ENCODE measurements at places on chromosomes 3 and 15.

DNA sequence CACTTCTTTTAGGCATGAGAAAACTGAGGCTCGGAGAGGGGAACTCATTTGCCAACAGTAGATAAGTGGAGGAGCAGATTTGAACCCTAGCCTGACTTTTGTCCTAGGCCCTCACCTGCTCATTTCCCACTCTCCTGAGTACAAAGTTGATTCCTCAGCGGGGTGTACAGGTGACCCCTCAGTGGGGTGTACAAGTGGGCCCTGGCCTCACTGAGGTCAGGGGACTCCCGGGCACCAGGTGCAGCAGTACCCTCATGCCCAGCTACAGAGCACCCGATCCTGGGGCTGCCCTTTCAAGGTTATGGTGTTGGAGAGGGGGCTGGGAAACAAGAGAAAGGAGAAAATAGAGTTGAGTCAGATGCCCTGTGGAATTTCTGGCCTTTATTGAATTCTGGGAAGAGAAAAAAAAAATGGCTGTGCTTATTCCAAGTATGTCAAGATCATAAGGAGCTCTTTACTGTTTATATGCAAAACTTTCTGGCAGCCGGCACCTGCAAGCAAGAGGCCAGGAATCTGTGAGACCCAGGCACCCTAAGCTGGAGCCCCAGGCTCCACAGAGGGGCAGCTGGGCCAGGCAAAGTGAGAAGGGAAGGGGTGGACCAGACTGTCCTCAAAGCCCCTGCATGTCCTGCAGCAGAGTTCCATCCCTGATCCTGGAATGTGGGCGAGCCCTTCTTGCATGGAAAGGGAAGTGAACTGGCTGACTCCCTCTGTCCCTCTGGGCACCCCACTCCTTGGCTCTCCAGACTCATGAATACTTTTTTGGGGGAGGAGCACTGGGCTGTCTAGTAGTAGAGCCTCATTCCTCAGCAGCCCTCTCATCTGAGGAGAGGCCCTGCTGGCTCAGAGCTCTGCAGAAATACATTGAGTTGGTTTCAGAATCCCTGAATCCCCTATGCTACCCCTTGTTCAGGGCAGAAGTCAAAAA is 43.1 kb downstream of the AMOTL2 start:
- DNase-seq, result peak; percentile 48

DNA sequence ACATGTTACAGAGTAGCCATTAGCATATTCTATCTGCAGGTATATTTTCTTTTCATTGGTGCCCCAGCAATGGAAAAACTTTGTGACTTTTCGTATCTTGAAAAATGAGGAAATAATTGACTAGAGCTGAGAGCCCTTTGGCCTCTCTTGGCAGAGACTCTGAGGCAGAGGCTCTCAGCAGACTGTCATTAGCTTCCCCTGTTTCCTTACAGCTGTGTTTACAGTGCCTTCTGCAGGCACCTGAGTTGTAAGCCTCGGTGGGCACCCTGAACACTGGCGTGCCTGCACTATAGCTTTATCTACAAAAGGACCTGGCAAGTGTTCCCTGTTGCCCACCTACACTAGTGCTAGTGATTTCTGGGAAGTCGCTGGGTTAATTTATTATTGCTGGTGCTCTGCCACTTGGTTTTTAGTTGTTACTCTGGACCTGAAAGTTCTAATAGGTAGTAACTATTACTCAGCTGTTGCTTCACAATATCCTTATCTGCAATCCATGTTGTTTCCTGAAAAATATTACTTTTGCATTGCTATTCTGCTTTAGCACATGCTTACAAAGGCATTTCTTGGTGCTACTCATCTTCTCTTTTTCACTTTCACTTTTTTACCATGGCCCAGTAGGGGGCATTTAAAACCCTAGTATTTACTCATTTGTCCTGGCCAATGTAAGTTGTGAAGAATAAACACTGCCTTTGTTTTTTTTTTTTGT is 7.8 kb upstream of the GPR171 start:
- DNase-seq, result peak; percentile 33

DNA sequence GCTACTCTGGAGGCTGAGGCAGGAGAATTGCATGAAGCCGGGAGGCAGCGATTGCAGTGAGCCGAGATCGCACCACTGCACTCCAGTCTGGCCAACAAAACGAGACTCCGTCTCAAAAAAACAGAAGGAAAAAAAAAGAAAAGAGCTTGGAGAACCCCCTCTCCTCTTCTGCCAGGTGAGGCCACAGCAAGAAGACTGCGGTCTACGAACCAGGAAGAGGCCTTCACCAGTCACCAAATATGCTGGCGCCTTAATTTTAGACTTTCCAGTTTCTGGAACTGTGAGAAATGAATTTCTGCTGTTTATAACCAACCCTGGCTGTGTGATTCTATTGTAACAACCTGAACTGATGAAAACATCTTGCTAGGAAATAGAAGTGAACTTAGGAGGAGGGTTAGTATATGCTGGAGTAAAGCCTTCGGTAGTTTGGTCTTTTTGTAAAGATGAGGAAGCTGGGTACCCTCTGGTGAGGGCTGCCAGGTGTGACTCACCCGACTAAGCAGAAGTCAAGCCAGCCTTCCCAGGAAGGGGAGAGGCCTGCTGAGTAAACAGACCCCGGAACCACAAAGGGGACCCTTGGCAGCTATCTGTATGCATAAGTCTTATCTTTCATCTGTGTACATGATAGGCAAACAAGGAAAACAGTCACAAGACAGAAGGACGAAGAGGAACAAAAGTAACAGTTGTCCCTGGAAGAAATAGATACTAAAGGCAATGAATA is 78.7 kb downstream of the KLF13 start:
- DNase-seq, result peak; percentile 37

GRCh38 chr3:132695422-132695821 is 26.8 kb downstream of the NPHP3 start:
- no peak for DNase-seq

- DNase-seq, result peak; percentile 97
Observed at GRCh38 chr15:55917881-55918296, 75.5 kb downstream of the NEDD4 start.

GRCh38 chr3:50205413-50206276 is 574 bp downstream of the SLC38A3 start:
- DNase-seq, result no peak

GRCh38 chr3:129317848-129318247 is 39.2 kb downstream of the HMCES start:
- DNase-seq, result no peak

DNA sequence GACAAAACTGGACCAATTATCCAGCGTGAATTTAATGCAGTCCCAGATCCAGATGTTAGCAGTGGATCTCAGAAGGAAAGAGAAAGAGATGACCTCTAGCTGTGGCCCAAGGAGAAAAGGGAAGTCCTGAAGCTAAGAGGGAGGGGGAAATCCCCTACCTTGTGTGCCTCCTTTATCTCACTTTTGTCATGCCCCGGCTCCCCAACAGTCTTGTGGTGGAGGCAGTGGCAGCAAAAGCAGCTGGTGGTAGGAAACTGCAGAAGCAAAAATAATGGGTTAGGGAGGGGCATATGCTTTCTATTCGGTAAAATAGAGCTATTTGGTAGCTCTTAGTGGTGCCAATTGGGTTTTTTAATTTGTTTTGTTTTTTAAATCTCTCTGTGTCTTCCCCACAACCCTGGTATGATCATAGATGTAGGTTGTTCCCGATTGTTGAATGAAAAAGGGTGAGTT is 56.5 kb downstream of the MCTP2 start:
- DNase-seq, result no peak

DNA sequence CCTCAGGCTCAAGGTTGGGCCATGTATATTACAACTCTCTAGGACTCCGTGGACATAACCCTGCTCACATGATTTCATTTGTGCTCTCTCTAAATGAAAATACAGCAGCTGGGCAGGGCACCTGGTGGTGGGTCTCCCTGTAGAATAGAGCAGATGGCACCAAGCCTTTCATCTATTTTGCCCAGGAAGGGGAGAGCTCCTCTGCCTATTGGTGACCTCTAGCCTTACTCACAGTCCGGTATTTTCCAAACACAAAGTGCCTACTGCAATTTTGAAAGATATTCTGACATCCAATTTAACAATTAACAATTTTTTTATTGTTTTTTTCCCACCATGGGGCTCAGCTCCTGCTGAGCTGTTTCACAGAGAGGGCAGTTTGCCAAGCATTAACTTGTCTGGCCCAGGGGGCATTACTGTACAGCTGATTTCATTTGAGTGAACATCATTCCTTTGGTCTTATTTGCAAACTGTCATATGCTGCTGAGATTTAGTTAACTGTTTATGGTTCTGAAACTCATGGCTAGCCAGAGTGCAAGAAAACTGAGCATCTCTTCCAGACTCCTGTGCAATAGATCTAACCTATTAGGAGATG is 474.0 kb downstream of the EPHB1 start:
- no peak for DNase-seq

GRCh38 chr3:133468251-133468721 is 68.4 kb downstream of the BFSP2 start:
- DNase-seq, result no peak

DNA sequence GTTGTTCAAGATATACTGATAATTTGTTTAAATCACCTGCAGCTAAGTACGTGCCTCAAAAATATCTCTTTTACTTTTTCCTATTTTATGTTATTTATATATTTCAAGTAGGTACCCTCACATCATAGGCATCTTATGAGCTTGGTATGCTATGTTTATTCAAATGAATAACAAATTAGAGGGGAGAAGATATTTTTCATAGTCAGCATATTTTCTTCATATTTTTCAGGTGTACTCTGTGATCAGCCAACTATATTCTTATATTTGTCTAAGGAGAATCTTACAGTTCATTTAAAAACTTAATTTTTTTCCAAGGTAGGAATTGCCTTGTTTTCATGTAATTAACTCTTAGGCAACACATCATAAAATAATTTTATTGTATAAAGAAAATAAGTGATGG is 421.1 kb upstream of the GRM7 start:
- DNase-seq, result no peak

DNA sequence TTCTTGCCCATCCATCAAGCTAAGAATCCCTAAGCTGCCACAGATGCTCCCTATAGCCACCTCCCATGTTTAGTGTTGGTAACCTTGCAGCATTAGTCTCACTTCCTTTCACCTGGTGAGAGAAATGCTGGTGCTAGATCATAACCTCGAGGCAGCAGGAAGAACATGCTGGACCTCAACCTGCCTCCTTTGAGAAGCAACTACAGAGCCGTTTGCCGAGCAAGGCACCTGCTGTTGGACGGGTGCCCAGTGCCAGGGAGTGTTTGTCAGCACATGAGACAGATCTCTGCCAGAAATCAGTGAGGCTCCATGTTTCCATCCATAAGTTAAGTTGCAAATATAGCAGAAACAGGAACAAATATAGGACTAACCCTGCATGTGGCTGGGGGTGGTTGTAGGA is 955.7 kb downstream of the TUSC7 start:
- DNase-seq, result no peak

GRCh38 chr3:183132409-183132808 is 30.1 kb downstream of the LAMP3 start:
- no peak for DNase-seq

GRCh38 chr3:136621628-136622027 is 130.6 kb downstream of the STAG1 start:
- DNase-seq, result peak; percentile 49

DNA sequence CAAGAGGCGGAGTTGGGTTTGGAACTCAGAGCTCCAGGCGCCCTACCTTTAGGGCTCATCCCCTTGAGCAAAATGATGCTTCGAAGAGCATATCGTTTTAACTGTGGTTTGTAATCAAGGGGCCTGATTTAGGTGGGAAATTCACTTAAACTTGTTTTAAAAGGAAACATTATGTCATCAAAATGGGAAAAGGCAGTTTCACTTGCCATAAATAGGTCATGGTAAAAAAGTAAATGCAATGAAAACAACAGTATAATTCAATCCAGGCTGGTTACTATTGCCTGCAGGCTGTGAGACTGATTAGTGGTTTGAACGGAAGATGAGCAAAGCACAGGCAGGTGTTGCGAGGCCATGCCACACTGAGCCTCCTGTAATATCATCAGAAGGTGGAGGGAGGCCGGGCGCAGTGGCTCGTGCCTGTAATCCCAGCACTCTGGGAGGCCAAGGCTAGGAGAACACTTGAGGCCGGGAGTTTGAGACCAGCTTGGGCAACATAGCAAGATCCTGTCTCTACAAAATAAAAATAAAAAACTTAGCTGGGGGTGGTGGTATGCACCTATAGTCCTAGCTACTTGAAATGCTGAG is 2.1 kb downstream of the HDAC11 start:
- DNase-seq, result no peak

DNA sequence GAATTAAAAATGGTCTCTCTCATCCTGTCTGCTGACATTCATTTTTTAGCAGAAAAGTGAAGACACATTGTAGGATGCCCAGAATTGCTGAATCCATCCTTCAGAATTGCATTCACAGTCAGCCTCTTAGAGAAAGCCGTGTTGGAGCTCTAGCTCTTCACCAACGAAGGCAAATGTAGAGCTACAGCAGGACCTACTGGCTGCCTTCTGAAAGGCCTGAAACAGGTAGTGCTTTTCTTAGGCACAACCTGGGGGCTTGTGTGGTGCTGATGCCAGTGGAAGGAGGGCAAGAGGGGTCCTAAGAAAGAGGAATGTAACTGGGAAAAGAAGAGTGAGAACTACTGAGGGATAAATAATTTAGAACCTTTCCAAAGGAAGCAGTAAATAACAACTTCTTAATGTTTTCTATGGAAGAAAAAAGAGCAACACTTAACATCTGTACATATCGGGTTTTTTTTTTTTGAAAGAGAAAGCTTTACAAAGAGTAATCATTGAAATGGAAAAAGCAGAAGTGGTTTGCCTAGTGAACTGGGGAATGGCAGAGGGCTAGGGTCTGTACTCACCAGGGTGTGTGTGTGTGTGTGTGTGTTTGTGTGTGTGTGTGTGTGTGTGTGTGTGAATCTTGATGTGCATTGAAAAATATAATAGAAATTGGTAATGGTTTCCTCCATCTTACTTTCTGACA is 297.8 kb downstream of the SATB1 start:
- DNase-seq, result no peak

GRCh38 chr15:81454024-81454423 is 80.0 kb upstream of the TMC3 start:
- peak; percentile 34 for DNase-seq

DNA sequence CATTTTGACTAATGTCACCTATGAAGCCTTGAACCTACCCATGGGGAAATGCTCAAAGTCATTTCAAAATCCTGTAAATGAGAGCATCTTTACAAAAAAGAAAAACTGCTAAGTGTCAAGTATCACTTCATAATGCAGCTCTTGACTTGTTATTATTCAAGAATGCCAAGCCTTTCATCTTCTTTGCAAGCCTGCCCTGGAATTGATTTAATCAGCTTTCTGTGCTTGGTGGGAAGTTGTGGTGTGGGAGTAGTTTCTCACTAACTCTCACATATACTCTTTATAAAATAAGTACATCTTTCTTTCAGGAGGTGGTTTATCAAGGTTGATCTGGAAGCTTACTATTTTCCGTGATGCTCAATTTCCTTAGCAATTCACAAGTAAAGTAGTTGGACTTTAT is 43.6 kb downstream of the RYR3 start:
- DNase-seq, result no peak

DNA sequence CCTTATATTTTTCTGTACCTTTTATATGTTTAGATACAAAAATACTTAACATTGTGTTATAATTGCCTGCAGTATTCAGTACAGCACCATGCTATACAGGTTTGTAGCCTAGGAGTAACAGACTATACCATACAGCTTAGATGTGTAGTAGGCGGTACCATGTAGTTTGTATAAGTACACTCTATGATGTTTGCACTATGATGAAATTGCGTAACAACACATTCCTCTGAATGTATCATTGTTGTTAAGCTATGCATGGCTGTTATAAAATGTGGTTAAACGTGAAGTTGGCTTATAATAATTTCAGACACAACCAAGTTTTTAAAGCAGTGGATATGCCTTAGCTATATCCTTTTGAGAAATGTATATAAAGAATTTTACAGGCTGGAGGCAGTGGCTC is 328.3 kb downstream of the PLCL2 start:
- peak; percentile 34 for DNase-seq

Measured in fibroblast of villous mesenchyme (primary cell).